ENCODE measurements at places on chromosomes 3 and 15. TPM values are rescaled to one million over a fixed set of nuclear protein-coding genes. Genes with fewer than 3 reads are reported as not detected.

GRCh38 chr3:122233101-122233952, 49.9 kb downstream of the CASR start:
- no peaks in the 10 kb centered on the region for H3K4me1 ChIP-seq
- no peak for DNase-seq
- no peaks in the 10 kb centered on the region for H3K36me3 ChIP-seq

DNA sequence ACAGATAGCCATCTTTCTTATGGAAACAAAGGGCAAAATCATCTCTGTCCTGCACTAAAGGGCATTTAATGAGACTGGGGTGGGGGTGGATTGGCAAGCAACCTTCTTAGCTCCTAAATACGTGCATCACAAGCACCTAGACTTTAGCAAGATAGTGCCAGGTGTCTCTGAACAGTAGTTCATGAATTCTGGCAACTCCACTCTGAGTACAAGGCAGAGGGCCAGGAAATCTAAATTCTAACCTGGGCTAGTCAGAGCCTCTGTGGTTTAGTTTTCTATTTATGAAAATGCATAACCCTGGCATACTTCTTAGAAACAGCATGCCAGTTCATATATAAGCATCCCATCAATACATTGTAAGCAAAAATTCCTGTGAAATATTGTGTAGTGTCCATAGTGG, 788.5 kb downstream of the MCTP2 start:
- DNase-seq = no peak
- H3K4me1 ChIP-seq = peaks cover 9% of the 10 kb centered on the region
- H3K27ac ChIP-seq = no peak overlapping the region

The UBAP1L gene
- 5.7 TPM for total RNA-seq

GRCh38 chr15:55235546-55236036, 38.9 kb upstream of the RSL24D1 start:
- H3K4me3 ChIP-seq = no peak overlapping the region
- no peak overlapping the region for H3K27ac ChIP-seq
- H3K4me1 ChIP-seq = no peaks in the 10 kb centered on the region
- H3K36me3 ChIP-seq = no peaks in the 10 kb centered on the region
- no peaks in the 10 kb centered on the region for H3K27me3 ChIP-seq

DNA sequence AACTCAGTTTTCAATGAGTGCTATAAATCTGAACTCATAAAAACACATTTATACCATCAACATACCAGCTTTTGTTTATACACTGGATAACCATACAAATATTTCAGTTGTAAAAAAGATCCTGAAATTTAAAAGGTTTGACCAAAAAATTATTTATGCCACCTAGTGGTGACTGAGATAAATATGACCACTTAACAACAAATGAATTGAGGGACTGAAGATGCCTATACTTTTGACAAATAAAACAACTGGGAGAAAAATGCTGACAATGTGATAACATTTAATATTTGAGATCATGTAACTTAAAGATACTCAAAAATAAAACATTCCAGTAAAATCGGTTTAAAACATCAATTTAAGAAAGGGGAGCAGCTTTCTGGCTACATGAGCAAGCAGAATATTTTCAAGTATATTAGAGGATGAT, 30.4 kb downstream of the ATG3 start:
- H3K27ac ChIP-seq = no peak overlapping the region
- no peaks in the 10 kb centered on the region for H3K4me1 ChIP-seq

- no peaks in the 10 kb centered on the region for H3K36me3 ChIP-seq
- no peaks in the 10 kb centered on the region for H3K4me1 ChIP-seq
- no peaks in the 10 kb centered on the region for H3K27me3 ChIP-seq
- DNase-seq = no peak
- no peak overlapping the region for H3K27ac ChIP-seq
Measured at GRCh38 chr15:63968122-63968524, 78.2 kb downstream of the DAPK2 start.

The MORF4L1 gene
- 500 TPM for total RNA-seq

The SLC35G2 gene
- total RNA-seq = 3.4 TPM

- peaks cover 8% of the 10 kb centered on the region for H3K27me3 ChIP-seq
- no peak overlapping the region for H3K27ac ChIP-seq
- H3K36me3 ChIP-seq = no peaks in the 10 kb centered on the region
- DNase-seq = peak; percentile 46
Measured at GRCh38 chr15:70030851-70031250, 66.9 kb downstream of the TLE3 start.

The DPPA2 gene
- not detected for total RNA-seq

The CLDN16 gene
- not detected for total RNA-seq

- H3K27ac ChIP-seq = no peak overlapping the region
- DNase-seq = no peak
- no peaks in the 10 kb centered on the region for H3K36me3 ChIP-seq
- no peaks in the 10 kb centered on the region for H3K4me1 ChIP-seq
Measured at GRCh38 chr3:13252207-13252606, 167.9 kb downstream of the NUP210 start.

DNA sequence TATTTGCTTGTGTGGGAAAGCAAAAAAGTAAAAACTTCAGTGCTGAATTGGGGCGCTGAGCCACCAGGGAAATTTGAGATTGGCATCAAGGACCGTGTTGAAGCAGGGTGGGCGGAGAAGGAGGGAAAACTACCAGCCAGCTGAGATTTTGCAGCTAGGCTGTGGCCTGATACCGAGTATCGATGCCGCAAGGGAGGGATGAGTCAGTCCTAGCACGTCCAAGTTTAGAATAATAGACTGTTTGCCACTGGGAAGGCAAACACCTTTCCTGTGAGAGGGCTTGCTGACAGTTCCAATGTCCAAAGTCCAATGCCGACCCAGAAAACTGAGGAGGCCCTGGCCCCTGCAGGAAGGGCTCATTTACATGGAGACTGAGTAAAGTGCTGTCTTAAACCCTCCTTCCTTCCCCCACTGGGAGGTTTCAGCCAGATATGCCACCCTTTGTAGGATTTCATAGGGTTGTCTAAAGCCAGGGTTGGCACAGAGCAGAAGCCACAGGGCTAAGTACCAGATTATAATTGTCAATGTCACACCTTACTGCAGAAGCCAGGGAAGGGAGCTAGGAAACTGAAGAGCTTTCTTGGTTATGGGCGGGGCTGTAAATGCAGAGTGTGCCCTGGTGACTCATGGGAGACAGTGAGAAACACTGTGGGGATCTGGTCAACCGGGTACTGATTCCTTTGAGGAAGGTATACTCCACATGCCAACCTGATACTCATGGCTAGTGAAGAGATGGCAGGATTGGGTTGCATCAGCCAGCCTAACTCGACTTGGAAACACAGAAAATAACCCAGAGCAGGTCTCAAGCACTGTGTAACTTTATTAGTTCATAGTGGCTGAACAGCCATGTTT, 28.4 kb upstream of the PIK3CB start:
- H3K4me1 ChIP-seq = no peaks in the 10 kb centered on the region
- no peaks in the 10 kb centered on the region for H3K27me3 ChIP-seq
- H3K27ac ChIP-seq = peak overlapping the region; percentile 13
- no peaks in the 10 kb centered on the region for H3K36me3 ChIP-seq
- H3K4me3 ChIP-seq = no peak overlapping the region
- DNase-seq = no peak

GRCh38 chr15:68487087-68487843, 55.3 kb upstream of the ITGA11 start:
- H3K36me3 ChIP-seq = no peaks in the 10 kb centered on the region
- H3K27me3 ChIP-seq = no peaks in the 10 kb centered on the region
- peak overlapping the region; percentile 47 for H3K27ac ChIP-seq

GRCh38 chr15:24955531-24955921, 739 bp downstream of the SNRPN start:
- H3K4me1 ChIP-seq = no peaks in the 10 kb centered on the region
- H3K4me3 ChIP-seq = peak overlapping the region; percentile 67
- no peaks in the 10 kb centered on the region for H3K27me3 ChIP-seq
- H3K36me3 ChIP-seq = no peaks in the 10 kb centered on the region

- H3K27me3 ChIP-seq = no peaks in the 10 kb centered on the region
- peak overlapping the region; percentile 25 for H3K27ac ChIP-seq
- no peak for DNase-seq
- H3K4me1 ChIP-seq = no peaks in the 10 kb centered on the region
Measured at GRCh38 chr3:52856666-52857065, 21.8 kb upstream of the MUSTN1 start.

The ANKRD63 gene
- total RNA-seq = not detected

GRCh38 chr15:65948383-65948782, 79.1 kb downstream of the RAB11A start:
- no peak overlapping the region for H3K4me3 ChIP-seq
- no peaks in the 10 kb centered on the region for H3K36me3 ChIP-seq
- H3K4me1 ChIP-seq = no peaks in the 10 kb centered on the region
- H3K27me3 ChIP-seq = no peaks in the 10 kb centered on the region

The ANKRD34C gene
- not detected for total RNA-seq

The GOLGA8J gene
- total RNA-seq = 0.54 TPM

- no peak overlapping the region for H3K4me3 ChIP-seq
- H3K27ac ChIP-seq = no peak overlapping the region
- H3K4me1 ChIP-seq = peaks cover 42% of the 10 kb centered on the region
Measured at GRCh38 chr15:56980473-56980872, 62.0 kb downstream of the TCF12 start.

DNA sequence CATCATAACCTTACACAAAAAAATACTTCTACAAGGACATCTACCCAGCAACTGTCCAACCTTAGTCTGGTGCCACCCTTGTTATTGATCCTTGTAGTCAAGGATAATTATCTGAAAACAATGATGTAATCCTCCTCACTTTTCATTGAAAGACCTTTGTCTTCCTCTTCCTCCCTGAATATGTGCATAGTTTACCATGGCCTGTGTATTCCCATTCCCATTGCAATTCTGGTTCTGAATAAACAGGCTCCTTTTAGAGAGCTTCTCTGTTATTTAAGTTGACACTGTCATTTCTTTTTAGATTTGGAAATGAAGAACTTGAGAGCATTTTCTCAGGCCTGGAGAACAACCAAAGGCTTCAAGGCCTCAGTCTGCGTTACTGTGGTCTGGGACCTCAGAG, 53.3 kb upstream of the RNF7 start:
- H3K4me3 ChIP-seq = no peak overlapping the region
- H3K36me3 ChIP-seq = no peaks in the 10 kb centered on the region
- no peak overlapping the region for H3K27ac ChIP-seq
- peaks cover 12% of the 10 kb centered on the region for H3K4me1 ChIP-seq
- no peak for DNase-seq
- no peaks in the 10 kb centered on the region for H3K27me3 ChIP-seq

GRCh38 chr3:193451902-193452301, 73.3 kb upstream of the ATP13A5 start:
- H3K36me3 ChIP-seq = no peaks in the 10 kb centered on the region
- DNase-seq = no peak
- H3K4me3 ChIP-seq = no peak overlapping the region
- no peak overlapping the region for H3K27ac ChIP-seq
- H3K27me3 ChIP-seq = no peaks in the 10 kb centered on the region
- H3K4me1 ChIP-seq = no peaks in the 10 kb centered on the region

The CIDEC gene
- 36.7 TPM for total RNA-seq

The FEZF2 gene
- total RNA-seq = not detected

DNA sequence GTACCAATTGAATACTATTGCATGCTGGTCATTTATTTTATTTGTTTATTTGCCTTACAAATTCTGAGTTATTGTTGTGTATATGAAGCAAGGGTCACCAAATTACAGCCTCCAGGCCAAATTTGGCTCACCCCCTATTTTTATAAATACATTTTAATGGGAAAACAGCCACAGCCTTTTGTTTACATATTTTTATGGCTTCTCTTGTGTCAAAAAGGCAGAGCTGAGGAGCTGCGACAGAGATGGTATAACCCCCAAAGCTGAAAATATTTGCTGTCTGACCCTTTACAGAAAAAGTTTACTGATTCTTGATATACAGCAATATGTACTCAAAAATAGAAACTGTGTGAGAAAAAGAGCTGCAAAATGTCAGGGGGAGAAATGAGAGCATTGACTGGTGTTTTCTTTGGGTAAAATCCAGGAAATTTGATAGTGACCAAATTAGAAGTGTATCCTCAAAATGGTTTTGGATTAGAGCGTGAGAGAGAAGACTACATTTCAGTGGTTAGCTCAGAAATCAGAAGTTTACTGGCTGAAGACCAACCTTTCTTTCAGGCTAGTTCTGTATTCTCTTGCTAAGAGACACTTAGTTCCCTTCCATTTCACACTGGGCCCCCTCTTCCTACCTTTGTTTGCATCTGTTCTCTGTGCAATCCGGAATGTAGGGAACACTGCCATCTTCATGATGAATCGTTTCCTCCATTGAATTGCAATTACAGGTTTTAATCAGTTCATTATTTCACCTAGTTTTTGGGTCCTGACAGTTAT, 757.8 kb downstream of the AGBL1 start:
- peaks cover 5% of the 10 kb centered on the region for H3K4me1 ChIP-seq
- no peaks in the 10 kb centered on the region for H3K36me3 ChIP-seq
- H3K4me3 ChIP-seq = no peak overlapping the region

- no peaks in the 10 kb centered on the region for H3K36me3 ChIP-seq
- no peaks in the 10 kb centered on the region for H3K27me3 ChIP-seq
- H3K4me3 ChIP-seq = no peak overlapping the region
Measured at GRCh38 chr3:78026318-78026828, 986.5 kb downstream of the ROBO2 start.

GRCh38 chr3:132854856-132855535, 132.8 kb upstream of the NPHP3 start:
- no peaks in the 10 kb centered on the region for H3K27me3 ChIP-seq
- no peak overlapping the region for H3K27ac ChIP-seq
- H3K4me1 ChIP-seq = no peaks in the 10 kb centered on the region
- H3K4me3 ChIP-seq = no peak overlapping the region

All from sigmoid colon (tissue), 7 donors.